Cardiac septum (tissue), 1 donor: ENCODE measurements at places on chromosomes 1 and 21.

- DNase-seq, result no peak
These were observed 975.6 kb downstream of the NCAM2 start for GRCh38 chr21:21973806-21974205.

- no peak for DNase-seq
These were observed 120.1 kb downstream of the ASTN1 start for GRCh38 chr1:177044390-177044789.

DNA sequence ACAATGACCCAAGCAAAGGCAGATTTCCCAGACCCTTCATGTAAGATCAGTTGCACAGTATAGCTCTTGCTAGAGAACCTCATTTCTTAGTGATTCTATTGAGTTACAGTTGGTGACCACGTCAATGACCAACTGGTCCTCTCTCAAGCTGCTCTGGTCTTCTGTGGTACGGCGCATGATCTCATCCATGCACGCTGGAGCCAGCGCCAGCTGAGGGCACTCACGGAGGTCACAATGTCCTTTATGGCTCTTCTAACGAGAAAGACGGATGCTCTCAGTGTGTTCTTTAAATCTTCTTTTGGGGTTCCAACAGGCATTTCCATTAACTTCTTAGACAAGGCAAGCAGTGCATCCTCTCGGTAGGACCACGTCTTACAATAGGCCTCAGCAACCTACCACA lies 22.3 kb downstream of the CEP104 start:
- DNase-seq, result no peak

- DNase-seq, result no peak
These were observed 36.3 kb downstream of the PRDM16 start for GRCh38 chr1:3105167-3105863.
